ENCODE measurements at places on chromosomes 16 and 17.
A peak's percentile ranks its signal among the peaks of the same experiment; 100 is the strongest.

- DNase-seq, result no peak
These were observed 451.5 kb downstream of the NPIPA7 start for GRCh38 chr16:16830401-16830800.

- no peak for DNase-seq
These were observed 130.8 kb downstream of the FOXL1 start for GRCh38 chr16:86709103-86709502.

DNA sequence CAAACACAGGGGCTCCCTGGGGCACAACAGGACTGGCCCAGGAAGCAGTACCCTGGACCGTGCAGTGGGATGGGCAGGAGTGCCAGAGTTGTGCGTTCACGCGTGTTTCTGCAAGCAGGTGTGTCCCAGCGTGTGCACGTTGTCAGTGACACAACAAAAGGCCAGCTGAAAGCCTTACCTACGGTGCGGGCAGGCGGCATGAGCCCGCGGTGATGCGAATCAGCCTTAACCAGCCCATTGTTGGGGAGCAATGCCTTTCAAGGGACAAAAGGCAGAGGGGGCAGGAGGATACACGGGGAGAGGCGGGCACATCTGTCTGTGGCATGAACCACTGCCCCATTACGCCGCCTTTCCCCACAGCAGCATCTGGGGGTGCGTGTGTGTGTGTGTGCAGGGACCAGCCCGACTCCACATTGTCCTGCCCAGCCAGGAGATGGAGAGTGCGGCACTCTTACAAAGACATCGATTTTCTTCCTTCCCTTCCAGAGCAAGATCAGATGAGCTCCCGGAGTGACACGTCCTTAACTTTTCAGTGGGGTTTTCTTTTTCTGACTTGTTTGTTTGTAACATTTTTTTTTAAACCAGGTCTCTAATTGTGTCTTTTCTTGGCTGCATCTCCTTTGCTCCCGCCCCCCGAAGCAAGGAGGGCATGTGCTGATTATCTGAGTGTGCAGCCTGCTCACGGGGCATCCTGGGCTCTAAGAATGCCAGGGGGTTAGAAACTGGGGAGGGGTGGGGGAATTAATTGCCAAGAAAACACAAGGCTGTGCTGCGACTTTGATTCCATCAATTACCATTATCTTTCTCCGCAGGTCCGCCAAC lies 158.1 kb downstream of the ZNF423 start:
- DNase-seq, result no peak

GRCh38 chr17:21463779-21464407 lies 87.7 kb downstream of the KCNJ12 start:
- DNase-seq, result no peak

- no peak for DNase-seq
These were observed 26.2 kb upstream of the FOXK2 start for GRCh38 chr17:82493226-82493781.

- no peak for DNase-seq
These were observed 190.2 kb upstream of the GSE1 start for GRCh38 chr16:85422632-85423550.

DNA sequence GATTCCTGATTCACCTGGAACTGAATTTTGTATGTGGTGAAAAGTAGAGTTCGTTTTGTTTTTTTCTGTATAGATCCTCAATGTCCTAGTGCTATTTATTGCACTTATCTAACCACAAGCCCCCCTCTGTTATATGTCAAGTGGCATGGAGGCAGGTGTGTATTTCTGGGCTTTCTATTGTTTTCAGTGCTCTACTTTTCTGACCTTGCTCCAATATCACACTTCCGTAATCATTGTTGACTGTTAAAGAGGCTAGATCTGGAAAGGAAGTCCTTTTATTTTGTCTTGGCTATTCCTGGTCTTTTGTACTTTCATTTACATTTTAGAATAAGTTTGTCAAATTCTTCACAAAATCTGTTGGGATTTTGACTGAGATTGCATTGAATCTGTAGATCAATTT lies 26.8 kb upstream of the FBXO47 start:
- no peak for DNase-seq

DNA sequence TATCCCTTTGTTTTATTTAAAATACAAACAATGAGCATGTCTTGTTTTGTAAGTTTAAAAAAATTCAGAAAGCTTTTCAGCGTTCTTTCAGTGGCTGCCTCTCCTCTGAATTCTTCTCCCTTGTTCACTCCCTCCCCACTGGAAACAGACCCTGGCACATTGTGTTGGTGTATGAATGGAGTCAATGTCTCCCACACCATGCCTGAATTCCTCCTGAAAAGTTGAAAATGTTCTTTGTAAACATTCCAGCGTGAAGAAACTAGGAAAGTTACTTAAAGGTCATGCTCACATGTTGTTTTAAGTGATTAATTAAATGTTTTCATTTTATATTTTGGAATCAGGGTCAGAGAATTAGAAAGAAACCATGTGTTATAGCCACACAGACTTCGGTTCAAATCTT lies 136.9 kb upstream of the DYNLRB2 start:
- no peak for DNase-seq

- no peak for DNase-seq
These were observed 24.1 kb upstream of the RPL13 start for GRCh38 chr16:89536371-89536770.

DNA sequence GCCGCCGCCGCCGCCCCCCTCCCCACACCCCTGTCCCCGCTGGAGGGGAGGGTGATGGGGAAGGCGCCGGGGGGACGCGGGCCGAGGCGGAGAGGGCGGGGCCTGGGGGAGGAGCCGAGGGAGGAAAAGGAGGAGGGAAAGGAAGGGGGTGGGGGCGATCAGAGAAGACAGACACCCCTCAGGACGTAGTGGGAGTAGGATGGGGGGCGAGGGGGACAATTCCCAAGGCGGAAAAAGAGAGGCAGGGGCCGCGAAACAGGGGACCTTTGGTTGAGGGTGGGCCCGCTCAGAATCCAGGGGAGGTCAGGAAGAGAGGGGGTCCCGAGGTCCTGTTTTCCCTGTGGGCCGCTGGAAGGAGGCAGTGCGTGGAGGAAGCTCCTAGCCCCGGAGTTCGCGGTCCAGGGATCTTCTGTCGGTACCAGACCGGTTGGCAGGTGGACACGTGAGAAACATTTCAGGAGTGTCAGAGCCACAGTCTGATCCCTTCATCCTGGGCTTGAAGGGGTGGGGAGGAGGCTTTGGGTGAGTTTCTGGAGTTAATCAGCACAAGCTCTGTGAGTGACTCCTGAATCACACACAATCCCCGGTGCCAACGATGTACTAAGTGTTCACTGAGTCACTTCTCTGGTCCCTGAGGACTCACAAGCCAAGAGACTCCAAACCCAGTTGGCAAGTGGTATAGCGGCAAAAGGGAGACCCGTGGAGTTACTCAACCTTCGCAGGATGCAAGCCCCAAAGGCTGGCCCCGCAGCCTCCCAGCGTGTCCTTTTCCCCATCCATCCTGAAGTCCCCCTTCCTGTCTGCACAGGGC lies at the start of gene XYLT1:
Gene XYLT1 (minus strand): TSS at position 53 of the 811 bp plus-strand sequence. CDS start 164 bp downstream, outside the sequence.
- no peak for DNase-seq

- no peak for DNase-seq
These were observed 227.0 kb downstream of the CBLN1 start for GRCh38 chr16:49054606-49055005.

GRCh38 chr17:3960764-3961163 lies 3.5 kb downstream of the ATP2A3 start:
- DNase-seq, result no peak

DNA sequence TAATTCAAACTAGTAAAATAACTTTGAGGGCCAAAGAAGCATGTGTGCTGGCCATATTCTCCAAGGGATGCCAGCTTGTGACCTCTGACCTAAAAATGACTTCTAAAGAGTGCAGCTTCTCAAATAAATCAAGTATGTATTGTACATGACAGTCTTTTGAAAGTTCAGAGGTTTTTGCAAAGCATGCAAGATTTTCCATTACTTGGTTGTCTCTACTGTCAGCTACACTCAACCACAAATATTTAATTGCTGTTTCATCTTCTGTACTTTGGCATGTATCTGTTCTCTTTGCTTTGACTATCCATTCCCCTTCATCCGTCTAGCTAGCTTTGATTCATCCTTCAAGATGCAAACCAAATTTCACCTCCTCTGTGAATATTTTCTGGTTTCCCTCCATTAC lies 121.9 kb upstream of the HS3ST2 start:
- no peak for DNase-seq

- no peak for DNase-seq
These were observed 102.0 kb downstream of the CACNG3 start for GRCh38 chr16:24358117-24358516.

- DNase-seq, result peak; percentile 34
These were observed at the start of gene CYB561 for GRCh38 chr17:63445954-63446752. Gene CYB561, minus strand, starts transcription at chr17:63446306. Its CDS starts 8,759 bp downstream, at chr17:63437547.

GRCh38 chr17:20989481-20989880 lies 53.3 kb downstream of the USP22 start:
- no peak for DNase-seq

- no peak for DNase-seq
These were observed 18.9 kb downstream of the CDH5 start for GRCh38 chr16:66385415-66385814.

- no peak for DNase-seq
These were observed 184.2 kb downstream of the COPRS start for GRCh38 chr17:31674717-31675349.

GRCh38 chr16:19033761-19034160 lies 33.7 kb upstream of the COQ7 start:
- no peak for DNase-seq

GRCh38 chr17:15261802-15262290 lies 3.3 kb downstream of the PMP22 start:
- no peak for DNase-seq

- no peak for DNase-seq
These were observed 239.5 kb upstream of the IRX3 start for GRCh38 chr16:54526087-54526486.

- DNase-seq, result no peak
These were observed 4.8 kb upstream of the LPO start for GRCh38 chr17:58233543-58233942.

- DNase-seq, result no peak
These were observed 292.0 kb upstream of the CCL2 start for GRCh38 chr17:33962857-33963655.

GRCh38 chr17:64547319-64547718 lies 40.5 kb downstream of the CEP95 start:
- DNase-seq, result no peak

DNA sequence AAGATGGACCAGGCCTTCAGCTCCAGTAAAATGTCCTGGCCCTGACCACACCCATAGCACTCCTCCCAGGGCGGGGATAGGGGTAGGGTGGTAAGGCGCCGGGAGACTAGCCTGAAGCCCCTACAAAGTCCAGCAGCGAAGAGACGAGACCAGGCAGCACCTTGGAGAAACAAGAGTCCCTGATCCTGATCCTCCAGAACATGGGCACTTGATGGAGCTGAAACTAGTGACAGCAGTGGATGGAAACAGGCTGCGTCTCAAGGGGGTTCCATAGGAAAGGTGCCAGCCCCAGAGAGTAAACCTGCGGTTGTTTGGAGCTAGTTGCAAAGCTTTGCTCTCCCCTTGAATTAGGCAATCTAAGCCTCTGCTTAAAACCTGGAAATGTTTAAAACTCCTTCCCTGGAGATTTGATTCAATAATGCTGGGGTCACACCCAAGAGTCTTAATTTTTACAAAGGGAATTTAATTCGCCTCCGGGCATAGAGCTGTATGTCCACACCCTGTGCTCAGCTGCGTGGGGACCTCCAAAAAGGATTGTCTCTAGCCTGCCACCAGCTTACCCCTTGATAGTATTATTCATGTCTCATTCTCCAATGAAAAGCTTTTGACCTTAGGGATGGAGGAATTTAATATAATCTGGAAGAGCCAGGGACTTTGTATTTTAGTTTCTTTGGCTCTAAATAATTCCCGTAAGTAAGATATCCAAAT lies 258.6 kb downstream of the PMP22 start:
- DNase-seq, result no peak

DNA sequence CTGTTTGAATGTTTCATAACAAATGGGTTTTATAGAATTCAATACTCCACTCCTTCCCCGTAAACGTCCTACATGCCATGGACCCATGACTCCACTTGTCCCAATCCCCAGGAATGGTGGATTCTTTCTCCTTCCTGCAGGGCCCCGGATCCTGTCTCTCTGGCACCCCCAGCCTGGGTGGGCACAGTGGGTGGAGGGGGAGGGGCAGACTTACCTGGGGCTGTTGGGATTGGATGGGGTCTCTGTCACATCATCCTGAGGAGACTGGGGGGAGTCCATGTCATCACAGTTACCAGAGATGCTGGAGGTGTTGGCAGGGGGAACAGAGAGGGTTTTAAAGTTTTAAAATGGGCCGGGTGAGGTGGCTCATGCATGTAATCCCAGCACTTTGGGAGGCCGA lies 13.2 kb downstream of the TRPV3 start:
- DNase-seq, result no peak

DNA sequence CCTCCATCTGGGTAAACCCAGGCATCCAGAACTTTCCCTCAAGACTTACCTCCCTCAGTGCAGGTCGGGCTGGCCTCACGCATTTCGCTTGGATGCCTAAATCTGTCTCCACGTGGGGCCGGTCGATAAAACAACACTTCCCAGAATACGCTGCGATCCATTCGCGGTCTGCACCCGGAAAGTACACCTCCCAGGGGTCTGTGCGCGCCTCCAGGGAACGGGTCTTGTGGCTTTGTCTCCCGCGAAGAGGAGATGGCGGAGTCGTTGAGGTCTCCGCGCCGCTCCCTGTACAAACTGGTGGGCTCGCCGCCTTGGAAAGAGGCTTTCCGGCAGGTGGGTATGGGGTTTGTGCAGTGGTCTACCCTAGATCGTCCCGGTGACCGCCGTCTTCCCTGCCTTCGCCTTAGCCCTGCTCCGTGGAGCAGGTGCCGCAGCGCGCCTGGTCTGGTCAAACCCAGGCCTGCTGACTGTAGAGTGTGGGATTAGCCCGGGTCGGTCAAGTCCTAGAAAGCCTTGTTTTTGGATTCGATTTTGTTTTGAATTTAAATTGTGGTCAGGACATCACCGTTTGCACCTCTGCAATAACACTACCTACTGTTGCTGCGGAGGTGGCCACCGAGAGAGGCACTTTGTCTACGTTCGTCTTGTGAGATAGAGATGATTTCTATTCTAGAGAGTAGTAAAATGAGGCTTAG lies at the start of gene RPAIN:
Gene RPAIN (plus strand): TSS at position 224 of the 695 bp plus-strand sequence. CDS start 29 bp downstream, at position 253.
- peak; percentile 75 for DNase-seq

DNA sequence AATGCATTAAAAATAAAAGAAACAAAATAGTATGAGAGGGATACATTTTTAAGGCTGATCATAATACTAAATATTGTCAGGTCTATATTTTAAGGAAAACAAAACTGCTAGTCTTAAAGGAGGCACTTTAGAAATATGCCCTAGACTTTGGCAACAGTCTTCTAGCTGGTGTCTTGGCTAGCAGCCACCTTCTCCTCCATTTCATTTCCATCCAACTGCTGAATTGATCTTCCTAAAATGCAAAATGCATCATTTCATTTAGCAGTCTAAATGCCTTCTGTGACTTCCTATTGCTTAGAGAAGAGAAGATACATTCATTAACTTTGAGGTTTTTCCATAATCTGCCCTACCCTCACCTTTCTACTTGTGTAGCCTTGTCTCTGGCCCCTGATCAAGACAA lies 1404.1 kb downstream of the CDH11 start:
- no peak for DNase-seq

GRCh38 chr16:69197573-69197972 lies 10.6 kb downstream of the SNTB2 start:
- no peak for DNase-seq
